ENCODE measurements at places on chromosomes 7 and 10.

DNA sequence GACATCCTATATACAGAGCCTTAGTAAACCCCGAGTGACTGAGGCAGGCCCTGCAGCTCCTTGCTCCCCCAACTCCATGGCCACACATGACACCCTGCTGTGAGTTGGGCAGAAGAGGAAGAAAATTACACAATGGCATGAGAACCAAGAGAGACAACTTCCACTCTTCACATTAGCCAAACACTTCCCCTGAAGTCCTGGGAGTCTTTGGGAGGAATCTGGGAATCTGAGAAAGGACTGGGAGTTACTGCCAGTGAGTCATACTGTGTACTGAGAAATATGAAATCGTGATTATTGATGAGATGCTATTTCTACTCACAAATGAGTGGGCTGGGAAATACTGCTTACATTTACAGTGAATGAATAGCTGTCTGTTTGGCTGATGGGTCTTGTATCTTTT, 116.6 kb downstream of the SPAG6 start:
- DNase-seq = no peak

GRCh38 chr10:117425974-117426566, 50.8 kb upstream of the PDZD8 start:
- no peak for DNase-seq

DNA sequence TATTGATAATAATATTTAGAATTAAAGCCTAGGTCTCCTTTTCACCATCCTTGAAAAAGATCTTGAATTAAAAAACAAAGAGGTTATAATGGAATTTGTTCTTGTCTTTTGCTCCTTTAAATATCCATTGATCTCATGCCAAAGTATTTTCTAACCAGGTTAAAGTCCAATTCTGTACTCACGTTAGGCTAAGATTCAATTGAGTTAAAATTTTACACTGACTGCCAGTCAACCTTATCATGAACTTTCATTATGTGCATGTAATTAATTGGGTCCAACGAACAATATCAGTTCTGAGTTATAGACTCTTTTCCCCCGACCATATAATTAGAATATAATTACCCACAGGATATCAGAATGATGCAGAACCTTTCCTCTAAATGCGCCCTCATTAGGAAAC, 266.6 kb downstream of the DGKB start:
- no peak for DNase-seq

DNA sequence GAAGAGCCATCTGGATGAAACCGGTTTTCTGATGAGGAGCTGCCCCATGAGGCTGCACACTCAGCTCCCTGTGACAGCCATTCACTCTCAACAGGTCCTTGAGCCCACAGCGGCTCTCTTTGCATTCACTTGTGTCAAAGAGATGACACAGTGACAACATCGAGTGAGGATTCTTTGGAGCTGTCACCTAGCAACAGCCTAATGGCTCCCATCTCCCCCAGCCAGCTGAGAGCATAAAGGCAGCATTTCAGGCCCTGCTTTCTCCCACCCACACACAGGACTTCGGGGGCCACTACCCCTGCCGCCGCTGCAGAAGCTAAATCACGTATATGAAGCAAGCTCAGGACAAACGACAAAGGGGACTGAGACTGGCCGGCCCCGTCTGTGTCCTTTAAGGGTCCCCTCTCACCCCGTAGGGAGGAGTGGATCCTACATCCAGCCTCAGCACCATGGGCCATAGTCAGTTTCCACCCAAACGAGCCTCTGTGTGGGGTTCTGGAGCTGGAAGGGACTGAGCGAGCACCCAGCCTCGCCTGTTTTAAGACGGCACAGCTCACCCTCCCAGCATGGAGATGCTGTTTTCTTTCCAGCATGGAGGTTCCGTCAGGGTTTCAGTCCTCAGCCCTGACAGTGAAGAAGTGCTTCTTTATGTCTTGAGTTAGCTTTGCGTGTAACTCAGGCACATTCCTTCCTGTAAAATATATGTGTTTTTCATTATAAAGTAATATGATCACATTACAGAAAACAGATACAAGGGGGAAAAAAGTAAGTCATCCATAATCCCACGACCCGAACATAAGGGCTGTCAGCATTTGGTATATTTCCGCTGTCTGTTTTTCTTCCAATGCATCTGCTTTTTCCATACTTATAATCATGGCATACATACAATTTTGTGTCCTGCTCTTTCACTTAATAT, 4.9 kb downstream of the CPA4 start:
- DNase-seq = no peak

GRCh38 chr7:87344446-87344845, 1.0 kb upstream of the CROT start:
- no peak for DNase-seq

- DNase-seq = no peak
These were observed 4.8 kb upstream of the ADRB1 start for GRCh38 chr10:114038819-114039218.

DNA sequence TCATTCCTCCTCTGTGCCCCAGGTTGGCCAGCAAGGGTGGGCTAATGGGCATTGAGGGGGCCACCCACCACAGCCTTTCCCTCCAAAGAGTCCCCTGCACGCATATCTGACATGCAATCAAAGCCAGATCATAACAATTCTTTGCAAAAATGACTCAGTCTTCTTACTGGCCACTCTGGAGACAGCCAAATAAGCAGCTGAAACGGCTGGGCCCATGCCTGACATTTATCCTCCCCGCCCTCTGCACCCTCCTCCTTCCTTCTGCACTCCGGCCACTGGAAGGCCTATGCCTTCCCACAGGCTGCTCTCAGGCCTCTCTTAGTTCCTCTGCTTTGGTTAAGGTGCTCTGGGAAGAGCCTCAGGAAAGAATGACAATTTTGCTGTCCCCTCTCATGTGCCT, 29.2 kb upstream of the NPFFR1 start:
- DNase-seq = no peak

DNA sequence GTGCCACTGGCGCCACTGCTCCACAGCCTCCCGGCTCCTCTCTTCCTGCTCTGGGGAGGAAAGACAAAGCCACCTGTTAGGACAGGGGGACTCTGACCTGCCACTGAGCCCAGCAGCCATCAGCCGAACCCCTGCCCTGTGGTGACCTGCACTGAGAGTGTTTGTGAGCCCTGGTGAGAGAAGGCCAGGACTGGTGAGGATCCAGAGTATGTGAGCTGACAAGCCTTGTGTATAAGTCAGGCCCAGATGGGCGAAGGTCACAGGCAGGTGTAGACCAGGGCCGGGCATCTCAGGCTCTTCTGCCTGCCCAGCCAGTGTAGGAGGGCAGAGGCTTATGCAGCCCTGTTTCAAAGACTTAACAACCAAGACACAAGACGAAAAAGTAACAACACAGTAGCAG, 12.0 kb downstream of the UCMA start:
- DNase-seq = no peak

DNA sequence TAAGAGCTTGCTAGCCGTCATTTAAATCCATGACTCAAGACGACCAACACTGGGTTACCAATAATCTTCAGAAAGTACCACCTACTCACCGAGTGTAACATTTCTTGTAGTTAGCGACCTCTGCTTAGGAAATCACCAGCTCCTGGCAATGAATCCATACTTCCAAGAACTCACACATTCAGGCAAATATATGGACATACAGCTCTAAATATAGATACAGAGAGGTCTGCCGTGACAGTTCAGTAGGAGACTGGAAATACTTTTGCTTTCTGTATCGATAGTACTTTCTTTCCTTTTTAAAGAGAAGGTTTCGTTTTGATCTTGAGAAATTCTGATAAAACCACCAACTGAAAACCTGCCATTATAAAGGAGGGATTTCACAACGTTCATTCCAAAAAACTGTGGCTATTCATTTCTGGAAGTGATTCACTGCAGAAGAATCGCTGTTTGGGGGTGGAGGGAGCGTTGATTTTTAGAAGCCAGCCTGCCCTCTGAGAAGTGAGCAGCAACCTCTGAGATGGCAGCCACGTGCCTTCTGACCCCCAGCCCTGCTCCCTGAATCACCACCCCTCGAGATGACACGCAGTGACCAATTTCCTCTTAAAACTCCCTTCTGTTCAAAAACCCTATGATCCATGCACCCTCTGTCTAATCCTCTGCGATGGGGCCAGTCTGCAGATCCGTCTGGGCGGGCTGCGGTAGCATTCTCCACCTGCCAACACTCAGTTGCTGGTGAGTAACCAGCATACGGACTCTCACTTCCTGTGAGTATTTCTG, 179.0 kb upstream of the KLF14 start:
- DNase-seq = peak; percentile 96

DNA sequence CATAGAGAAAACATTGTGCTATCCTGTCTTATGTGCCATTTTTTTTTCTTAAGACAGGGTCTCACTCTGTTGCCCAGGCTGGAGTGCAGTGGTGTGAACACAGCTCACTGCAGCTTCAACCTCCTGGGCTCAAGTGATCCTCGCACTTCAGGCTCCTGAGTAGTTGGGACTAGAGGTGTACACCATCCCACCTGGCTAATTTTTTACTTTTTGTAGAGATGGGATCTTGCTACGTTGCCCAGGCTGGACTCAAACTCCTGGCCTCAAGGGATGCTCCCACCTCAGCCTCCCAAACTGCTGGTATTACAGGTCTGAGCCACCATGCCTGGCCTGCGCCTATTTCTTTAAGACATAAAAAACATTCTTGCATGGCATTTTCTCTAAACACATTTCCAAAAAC, 20.6 kb downstream of the LYZL1 start:
- no peak for DNase-seq

DNA sequence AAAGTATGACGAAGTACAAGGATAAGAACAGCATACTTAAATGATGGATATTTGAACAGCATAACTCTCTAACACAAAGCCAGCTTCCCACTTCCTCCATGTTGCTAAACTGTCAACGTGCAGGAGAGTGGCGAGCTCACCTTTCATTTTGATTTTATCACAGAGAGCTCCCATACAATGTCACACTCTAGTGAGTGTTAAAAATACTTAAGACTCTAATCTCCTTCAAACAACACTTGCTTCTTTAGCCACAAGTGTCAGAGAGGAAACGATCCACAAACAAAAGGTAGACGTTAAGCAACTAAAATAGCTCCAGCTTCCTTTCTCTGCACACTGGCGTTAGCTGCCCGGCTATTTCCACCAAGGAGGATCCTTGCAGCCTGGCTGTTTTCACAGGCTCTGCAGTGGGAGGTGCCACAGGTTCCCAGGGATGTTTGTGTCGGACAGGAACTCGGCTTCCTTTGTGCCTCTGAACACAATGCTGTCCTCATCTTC, 194.6 kb downstream of the COBL start:
- DNase-seq = no peak

- DNase-seq = no peak
These were observed 30.6 kb upstream of the PCBD1 start for GRCh38 chr10:70918851-70919530.

DNA sequence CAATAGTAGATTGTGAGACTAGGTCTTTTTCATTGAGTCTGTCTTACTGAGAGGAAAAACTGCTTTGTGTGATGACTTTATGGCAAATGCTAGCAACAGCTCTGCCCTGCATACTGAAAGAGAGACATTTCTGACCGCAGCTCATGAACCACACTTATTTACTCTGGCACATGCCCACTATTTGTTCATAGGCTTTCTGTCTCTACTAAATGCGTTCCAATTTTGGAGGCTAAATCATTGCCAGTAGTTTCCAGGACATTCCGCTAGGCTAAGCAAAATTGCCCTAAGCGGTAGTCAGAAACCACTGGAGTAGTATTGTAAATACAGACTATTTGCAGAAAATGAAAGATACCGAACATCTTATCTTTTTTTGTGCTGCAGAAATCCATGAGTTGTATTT, 55.6 kb upstream of the DLX6 start:
- DNase-seq = peak; percentile 3

- no peak for DNase-seq
These were observed 99.2 kb upstream of the LYZL2 start for GRCh38 chr10:30728766-30729165.

- DNase-seq = no peak
These were observed 271.6 kb upstream of the SLC26A5 start for GRCh38 chr7:103717574-103717973.

- DNase-seq = no peak
These were observed 14.5 kb upstream of the AP5Z1 start for GRCh38 chr7:4760952-4761351.

DNA sequence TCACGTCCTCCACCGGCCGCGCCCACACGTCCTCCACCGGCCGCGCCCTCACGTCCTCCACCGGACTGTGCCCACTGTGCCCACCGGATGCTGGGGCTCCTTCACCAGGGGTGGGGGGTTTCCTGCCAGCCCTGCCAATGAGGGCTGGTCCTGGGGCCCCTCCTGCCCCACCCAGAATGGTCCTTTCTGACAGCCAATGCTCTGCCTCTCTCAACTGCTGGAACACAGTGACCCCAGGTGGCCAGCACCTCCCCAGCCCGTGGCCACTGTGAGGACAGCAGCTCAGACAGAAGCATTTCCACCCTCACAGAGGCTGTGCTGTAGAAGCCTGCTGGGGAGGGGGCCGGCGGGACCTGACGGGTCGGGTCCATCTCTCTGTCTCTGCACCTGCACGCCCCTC, 90.1 kb upstream of the DNAAF5 start:
- DNase-seq = no peak

DNA sequence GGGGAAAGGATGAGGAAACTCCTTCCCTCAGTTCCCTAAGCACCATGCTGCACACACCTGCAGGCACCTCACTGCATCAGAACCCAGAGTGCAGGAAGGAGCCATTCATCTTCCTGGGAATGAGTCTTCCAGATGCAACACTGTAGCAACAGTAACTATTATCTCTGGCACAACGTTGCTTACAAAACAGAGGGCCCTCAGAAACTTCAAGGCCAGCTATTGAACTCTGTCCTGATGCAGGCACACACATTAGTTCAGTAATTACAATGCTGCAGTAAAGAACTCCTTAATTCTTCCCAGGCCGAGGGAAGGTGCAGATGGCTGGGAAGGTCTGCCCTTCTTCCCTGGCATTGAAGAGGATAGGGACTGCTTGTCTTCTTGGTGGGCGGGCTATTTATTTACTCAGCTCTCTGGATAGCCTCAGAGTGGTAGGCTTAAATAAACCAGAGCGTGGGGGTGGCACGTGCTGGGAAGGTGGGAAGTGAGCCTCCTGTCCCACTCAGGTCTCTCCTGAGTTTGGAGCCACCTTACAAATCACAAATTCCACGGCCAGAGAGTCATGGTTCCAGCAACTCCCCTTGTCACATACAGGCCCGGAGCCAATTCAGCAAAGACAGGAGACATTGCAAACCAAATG, 125.1 kb upstream of the JCAD start:
- DNase-seq = no peak

DNA sequence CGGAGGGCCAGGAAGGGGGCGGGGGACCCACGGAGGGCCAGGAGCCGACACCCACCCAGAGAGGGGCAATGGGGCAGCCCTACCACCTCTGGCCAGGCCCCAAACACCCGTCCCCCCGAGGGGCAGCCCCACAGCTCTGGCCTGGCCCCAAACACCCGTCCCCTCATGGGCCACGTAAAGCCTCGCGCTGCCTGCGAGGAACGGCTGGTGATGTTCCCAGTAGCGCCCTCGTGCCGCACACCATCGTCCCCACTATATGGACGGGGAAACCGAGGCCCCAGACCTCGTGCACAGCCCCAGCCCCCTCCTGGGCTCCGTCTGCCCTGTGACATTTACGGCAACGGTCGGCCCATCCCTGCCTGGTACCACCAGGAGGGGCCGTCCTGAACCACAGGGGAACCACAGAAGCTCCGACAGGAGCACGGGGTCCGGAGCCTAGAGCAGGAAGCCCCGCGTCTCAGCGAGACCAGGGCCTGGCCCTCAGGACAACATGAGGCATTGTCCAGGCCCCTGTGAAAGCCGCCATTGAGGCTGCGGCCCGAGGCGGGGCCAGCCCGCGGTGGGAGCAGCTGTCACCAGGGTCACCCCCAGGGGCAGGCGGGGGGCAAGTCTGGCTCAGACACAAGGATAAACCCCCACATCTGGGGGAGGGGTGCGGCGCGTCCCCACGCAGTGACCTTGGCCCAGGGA, 35.6 kb downstream of the GET4 start:
- no peak for DNase-seq

GRCh38 chr10:103353281-103353680, 2.3 kb upstream of the PCGF6 start:
- DNase-seq = no peak
